ENCODE measurements at places on chromosomes 3 and 15.
A peak's percentile ranks its signal among the peaks of the same experiment; 100 is the strongest.

DNA sequence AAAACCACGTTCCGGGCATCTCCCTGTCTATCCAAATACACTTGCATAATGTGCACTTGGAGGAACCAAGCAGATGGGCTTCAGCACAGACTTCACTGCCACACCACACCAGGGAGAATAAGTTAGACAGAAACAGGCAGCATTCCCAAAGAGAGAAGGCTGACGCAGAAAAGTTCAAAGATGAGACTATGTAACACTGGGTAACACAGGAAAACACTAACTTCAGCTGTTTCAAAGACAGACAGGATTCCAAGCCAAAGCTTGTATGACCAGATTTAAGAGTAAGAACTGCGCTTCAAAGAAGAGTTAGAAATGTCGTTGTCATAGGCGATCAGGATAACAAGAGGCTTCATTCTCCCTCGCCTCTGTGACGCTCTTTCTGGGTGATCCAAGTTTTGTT is 19.9 kb downstream of the SLC51A start:
- DNase-seq = no peak

DNA sequence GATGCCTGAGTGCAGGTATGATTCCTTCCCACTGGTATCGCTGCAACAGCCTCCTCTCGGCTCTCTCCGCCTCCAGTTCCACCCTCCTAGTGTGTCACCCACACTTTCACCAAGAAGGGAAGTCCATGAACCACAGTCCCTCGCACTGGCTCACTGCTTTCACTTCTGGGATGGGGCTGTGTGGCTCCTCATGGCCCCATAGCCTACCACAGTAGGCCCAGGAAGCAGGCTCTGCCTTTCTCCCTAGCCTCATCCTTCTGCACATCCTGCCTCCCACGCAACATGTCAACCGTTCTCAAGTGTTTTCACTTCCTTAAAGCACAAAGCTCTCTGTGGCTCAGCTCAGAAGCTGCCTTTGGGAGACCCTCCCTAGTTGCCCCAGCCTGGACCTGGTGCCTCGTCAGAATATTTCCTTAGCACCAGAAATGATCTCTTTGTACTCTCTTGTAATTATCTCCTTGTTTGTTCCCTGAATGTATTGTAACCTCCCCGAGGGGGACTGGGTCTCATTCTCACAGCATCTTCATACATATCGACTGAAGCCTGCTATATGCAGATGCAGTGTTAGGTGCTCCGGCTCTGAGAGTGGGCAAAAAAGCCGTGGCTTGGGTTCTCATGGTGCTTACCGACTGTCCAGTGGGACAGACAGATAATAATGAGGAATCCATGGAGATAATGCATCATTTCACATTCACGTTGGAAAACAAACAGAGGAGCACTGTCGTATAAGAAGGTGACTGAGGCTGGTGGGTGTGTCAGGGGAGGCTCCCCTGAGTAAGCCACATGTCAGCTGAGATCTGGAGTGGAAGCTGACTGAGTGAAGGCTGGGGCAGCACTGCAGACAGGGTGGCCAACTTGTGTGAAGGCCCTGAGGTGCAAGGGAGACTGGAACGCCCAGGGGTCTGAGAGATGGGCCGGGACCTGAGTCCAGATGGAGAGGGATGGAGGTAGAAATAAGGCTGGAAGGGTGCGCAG is 107.1 kb downstream of the DGKG start:
- DNase-seq = no peak

GRCh38 chr3:194134231-194134756 is 1.7 kb upstream of the HES1 start:
- no peak for DNase-seq

DNA sequence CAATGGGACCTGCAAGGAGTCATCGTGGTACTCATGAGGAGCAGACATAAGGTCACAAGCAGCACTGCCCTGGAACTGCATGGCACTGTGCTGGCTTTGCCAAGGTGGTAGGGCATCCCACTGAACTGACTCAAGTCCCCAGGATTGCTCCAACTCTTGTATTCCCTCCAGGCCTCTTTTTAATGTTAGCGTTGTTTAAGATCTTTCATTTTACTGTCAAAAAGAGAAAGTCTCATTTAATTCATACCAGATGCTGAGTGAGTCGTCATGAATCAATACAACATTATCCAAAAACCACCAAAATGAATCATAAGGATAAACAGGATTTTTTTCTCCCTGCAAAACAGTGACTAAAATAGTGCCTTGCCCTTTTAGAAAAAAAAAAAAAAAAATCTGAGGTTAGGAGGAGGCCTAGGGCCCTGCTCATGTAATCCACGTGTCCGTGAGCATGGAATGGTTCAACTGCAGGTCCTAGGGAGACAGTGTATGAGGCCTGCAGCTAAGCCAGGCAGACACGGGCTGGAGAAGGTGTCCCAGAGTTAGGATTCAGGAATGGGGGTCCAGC is 36.7 kb upstream of the BLM start:
- no peak for DNase-seq

DNA sequence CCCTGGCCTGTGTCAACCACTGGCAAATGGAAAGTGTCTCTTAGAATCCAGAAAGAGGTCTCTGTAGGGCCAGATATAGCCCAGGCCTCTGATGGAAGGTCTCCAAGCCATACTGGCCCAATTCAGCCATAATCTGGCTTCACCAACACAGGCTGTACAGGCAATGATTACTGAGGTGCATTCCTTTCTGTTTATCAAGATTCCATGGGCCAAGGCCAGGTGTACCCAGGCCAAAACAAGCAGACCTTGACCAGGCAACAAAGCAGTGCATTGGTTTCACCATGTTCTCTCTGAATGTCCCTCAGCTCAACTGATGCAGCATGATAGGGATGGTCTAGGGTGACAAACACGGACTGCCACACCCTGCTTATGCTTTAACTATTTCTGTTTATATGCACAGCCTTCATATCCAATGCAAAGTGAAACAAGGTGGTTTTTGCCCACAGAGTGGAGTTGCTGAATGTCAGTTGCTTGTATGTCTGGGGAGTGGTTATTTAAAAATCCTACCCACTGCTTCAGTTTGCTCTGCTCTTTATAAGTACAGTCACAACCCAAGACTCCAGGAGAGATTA is 25.2 kb downstream of the CCNL1 start:
- DNase-seq = no peak

DNA sequence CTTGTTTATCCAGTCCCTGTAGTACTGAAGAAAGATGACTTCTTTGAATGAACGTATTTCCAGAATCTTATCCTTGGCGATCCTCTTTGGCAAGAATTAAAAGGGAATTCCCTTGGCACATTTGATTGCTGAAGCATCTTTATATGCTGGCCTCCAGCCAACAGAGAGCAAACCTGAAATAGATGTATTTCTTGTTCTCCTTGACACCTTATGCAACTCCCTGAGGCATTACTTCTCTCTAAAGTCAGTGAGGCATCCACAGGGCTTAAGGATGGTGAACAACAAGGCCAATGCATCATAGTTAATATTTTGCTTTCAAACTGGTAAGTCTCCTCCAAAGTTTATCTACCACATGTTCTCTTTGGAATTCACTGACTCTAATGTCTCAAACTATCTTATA is 450.9 kb upstream of the THRB start:
- no peak for DNase-seq

GRCh38 chr3:142926368-142926944 is 37.0 kb downstream of the PAQR9 start:
- no peak for DNase-seq

DNA sequence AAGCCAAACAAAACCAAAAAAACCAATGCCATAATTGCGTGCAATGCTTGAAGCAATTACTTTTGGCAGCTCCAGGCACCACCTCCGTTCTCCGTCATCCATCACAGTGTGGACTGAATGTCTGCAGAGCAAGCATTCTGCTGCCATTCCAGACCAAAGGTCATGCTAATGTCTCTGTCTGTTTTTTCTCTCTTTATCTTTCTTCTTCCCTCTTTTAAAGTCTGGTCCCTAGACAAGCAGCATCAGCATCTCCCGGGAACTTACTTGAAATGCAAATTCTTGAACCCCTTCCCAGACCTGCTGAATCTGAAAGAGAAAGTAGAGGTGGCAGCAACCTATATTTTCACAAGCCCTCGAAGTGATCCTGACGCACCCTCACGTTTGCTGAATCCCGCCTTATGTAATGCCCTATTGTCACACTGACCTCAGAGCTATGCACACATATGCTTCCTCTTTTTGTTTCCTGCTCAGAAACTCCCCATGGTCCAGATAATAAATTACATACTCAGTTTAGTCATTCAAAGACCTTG is 297.3 kb upstream of the PROK2 start:
- no peak for DNase-seq

GRCh38 chr3:187748050-187748481 is 2.8 kb upstream of the BCL6 start:
- peak; percentile 85 for DNase-seq

DNA sequence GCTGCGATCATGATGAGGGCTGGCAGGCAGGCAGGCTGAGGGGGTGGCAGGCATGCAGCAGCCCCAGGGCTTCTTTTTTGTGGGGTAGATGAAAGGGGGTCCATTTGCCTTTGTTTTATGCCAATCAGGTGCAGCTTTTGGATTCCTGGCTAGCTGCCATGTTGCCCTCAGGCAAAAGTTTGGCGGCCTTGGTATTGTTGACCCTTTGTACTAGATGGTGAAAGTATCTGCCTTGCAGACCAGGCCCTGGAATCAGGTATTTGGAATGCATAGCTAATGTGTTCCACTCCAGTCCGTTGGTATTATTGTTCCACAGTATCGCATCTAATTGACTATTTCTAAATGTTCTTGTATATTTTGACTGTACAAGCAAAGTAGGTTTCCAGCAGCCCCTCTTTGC is 35.0 kb downstream of the EEFSEC start:
- DNase-seq = no peak

- no peak for DNase-seq
Measured at GRCh38 chr3:89165636-89166263, 58.3 kb downstream of the EPHA3 start.

DNA sequence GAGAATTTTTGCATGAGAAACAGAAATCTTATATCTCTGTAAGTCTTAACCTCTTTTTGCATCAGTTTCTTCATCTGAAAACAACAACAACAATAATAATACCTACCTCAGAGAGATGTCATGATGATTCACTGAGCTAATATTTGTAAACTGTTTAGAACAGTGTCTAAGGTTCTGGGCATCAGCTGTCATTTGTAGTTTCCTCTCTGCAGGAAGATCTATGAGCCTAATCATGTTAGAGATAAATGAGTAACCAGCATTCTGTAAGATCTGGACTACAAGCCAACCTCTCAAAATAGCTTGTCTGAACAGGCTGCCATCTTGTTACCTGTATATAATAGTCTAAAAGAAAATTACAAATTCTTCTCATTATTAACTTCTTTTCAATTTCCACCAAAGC is 383.0 kb upstream of the RORA start:
- no peak for DNase-seq

DNA sequence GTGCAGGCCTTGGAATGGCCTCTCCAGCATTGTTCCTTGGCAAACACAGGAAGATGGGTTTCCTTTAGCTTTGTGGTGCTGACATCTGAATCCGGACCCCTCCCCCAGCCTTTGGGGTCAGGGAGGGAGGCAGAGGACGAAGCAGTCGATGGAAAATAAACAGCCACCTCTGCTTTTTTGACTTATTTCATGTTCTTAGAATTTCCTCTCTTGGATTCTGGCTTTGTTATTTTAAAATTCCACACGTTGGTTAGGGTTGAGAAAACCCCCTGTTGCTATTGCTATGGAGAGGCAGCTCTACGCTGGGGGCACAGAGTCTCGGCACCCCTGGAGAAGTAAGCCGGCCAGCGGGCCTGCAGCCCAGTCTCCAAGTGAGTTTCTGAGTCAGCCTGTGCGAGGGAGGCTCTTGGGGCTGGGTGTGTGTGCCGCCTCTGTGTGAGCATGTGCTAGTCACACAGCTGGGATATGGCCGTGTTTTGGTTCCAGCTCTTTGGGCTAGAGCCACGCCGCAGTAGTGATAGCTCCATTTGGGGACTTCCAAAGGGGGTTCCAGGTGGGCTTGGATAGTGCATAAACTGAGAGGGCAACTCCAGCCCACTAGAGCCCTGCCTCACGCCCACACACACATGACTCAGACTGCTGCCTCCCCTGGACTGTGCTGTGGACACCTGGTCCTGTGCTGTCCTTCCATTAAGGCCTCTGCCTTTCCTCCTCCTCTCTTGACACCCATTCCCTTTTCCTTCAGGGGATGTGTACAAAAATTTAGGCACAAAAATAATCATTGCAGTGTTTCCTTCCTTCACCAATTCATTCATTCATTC is 58.8 kb downstream of the AMOTL2 start:
- DNase-seq = no peak

DNA sequence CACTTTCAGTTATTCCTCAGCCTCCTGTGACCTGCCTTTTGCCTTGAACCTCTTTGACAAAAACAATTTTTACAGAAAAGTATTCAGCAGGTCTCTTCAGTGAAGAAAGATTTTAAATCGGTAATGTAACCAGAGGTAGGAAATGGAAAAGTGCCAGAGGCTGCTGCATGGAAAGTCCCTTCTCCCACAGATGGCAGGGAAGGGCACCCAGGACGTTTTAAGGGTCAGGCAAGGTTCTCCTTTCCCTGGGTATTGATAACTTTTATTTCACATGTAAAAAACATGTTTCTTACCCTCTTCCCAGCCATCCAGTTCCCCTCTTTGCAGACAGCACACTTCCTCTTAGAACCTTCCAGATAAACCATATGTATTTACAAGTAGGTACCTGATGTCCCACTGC is 185.6 kb downstream of the OR4M2 start:
- no peak for DNase-seq

DNA sequence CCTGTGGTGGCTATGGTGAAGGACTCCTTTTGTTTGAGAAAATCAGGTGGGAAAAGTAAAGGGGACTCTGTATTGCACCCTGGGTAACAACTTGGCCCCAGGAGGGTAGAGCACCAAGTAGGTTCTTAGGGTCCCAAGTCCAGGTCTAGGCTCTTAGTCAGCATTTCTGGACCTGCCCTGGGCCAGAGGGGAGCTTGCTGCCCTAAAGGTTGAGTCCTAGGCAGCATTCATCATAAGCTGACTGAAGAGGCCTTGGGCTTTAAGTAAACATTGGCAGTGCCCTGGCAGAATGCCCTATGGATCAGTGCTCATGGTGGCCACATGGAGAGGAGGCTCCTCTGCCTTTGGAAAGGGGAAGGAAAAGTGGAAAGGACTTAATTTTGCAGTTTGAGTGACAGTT is 268.5 kb upstream of the CTNNB1 start:
- peak; percentile 1 for DNase-seq

DNA sequence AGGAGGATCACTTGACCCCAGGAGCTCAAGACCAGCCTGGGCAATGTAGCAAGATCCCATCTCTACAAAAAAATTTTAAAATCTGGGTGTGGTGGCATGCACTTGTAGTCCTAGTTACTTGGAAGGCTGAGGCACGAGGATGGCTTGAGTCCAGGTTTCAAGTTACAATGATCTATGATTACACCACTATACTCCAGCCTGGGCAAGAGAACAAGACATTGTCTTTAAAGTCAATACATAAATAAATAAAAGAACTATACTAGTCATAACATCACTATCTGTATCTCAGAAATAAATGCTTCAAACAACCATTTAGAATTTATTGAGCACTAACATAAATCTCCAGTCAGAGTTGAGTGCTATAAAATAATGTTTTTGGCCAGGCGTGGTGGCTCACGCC is 8.5 kb upstream of the PHLDB2 start:
- no peak for DNase-seq

- no peak for DNase-seq
Measured at GRCh38 chr3:188165596-188165995, 11.6 kb downstream of the LPP start.
